ENCODE measurements at places on chromosomes 6 and 20.

DNA sequence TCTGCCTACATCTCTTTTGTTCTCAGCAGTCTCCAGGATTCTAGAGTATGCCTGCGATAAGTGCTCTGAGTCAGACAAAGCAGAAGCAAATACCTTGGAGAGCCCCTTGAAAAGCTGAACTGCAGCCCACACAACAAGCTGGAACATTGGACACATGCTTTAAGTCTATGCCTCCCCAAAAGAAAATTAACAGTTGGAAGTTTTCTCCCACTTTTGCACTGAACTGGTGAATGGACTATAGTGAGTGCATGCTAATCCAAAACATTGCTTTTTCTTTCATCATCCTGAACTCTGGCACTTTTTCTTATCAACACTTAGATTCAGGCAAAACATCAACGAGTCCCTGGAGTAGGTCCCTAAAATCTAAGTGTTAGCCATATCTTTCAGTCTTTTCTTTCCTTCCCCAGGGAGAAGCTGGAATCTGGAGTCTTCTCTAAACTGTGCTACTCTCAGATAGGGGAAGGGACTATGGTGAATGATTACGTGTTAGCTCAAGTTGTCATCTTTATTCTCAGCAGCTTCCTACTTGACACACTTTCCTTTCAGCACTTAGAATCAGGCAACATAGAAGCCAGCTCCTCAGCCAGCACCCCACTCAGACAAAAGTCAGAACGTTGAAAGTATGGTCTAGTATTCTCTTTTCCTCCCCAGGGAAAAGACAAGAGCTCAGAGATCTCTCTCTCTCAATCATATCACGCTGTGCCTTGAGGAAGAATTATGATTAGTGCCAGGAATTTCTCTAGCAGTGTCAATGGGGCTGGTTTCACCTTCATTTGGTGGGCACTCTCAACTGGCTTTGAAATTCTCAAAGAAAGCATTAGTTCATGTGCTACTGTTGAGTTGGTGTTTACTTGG, 811.0 kb upstream of the GJE1 start:
- DNase-seq, result no peak

GRCh38 chr6:727856-728255, 34.9 kb upstream of the EXOC2 start:
- DNase-seq, result no peak

- DNase-seq, result no peak
Measured at GRCh38 chr6:142659661-142660060, 285.3 kb downstream of the HIVEP2 start.

DNA sequence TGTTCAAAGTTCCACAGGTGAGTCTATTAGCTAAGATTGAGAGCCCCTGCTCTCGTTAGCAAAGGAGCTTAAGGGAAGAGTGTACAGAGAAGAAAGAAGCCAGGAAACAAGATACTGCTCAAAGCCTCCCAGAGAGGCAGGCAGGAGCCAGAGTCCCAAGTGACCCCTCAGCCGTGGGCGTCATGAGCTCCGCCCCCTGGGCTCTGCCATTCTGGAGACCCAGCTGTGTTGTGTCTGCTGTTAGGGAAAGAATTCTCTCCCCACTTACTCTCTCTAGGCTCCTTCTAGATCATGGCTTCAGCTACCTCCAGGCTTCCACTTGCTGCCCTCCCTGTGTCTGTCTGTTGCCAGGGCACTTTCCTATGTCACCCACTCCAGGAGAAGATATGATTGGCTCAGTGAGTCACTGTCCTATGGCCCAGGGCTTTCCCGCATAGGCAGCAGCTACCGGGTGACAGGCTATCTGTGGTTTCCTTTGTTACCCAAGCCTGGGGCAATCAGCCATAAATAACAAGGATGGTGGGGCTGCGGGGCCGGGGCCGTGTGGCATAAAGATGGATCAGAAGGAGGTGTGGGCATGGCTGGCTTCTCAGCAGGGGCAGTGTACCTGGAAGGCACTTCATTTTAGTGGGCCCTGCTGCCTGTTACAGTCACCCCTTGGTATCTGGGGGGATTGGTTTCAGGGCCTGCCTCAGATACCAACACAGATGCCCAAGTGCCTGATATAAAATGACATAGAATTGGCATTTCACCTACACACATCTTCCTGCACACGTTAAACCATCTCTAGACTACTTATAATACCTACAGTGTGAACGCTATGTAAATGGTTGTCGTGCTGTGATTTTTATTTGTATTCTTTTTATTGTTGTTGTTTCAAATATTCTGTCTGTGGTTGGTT, 118.9 kb downstream of the ARMC2 start:
- no peak for DNase-seq

DNA sequence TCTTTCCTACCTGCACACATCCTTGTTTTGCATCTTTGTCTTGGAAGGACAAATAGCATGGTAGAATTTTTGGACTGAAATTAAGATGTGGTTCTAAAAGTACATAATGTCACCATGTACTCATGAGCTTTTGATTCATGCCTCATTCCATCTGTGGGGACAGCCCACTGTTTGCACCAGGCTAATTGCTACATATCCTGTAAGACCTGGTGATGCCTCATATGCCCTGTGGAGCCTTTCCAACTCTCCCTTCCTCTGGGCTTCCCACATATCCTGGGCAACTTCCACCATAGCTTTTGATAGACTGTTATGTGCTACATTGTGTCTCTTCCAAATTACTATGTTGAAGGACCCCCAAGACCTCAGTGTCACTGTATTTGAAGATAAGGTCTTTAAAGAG, 213.6 kb upstream of the PREP start:
- DNase-seq, result no peak

GRCh38 chr6:169957351-169957963, 206.0 kb downstream of the ERMARD start:
- DNase-seq, result no peak
